ENCODE measurements at places on chromosomes 4 and X.

- DNase-seq: peak; percentile 6
Measured at GRCh38 chr4:128288689-128289106, 1.1 kb upstream of the PGRMC2 start.

DNA sequence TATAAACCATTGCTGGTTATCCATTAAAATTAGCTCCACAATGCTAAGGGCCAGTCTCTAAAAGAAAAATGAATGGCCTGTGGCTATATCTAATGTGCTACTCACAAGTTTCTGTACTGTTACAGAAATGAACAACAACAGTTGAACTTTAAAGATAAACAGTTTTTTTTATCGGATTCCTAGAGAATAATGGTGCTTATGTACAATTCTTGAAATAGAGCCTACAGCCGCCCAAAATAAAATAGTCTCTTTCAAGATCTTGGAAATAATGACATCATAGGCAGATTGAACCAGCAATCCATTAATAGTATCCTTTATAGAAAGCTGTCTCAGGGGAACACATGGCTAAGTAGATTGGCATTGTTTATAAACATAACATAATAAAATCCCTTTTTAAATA is 23.4 kb downstream of the PAK3 start:
- DNase-seq: no peak

GRCh38 chr4:181684310-181684709 is 558.9 kb upstream of the TENM3 start:
- no peak for DNase-seq

DNA sequence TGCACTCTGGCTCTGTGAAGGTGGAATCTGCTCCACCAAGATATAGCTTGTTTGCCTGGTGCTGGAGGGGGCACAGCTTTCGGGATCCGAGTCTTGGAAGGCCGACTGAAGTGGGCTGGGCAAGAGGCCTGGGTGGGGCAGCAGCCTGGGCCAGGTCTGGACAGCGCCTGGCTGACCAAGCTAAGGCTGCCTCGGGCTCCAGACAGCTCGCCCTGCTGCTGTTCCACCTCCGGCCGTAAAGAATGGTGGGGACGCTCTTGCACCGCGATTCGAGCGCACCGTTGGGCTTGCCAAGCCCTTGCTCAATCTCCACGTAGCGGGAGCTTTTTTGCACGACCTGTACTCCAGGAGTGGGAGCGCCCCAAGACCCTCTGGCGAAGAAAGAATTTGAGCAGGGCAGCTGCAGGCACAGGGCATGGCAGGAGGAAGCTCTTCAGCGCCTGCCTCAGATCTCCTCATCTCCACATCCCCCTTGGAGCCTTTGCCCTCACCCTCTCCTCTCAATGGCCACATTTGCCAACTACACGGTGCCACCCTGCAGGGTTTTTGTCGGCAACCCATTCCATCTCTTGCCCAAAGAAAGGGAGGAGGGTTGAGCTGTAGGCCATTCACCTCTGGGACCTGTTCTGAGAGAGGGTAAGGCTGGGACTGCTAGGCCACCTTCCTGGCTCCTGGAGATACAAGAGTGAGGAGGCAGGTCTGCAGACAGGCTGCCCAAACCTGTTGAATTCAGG is 18.9 kb downstream of the CNGA2 start:
- DNase-seq: peak; percentile 70

DNA sequence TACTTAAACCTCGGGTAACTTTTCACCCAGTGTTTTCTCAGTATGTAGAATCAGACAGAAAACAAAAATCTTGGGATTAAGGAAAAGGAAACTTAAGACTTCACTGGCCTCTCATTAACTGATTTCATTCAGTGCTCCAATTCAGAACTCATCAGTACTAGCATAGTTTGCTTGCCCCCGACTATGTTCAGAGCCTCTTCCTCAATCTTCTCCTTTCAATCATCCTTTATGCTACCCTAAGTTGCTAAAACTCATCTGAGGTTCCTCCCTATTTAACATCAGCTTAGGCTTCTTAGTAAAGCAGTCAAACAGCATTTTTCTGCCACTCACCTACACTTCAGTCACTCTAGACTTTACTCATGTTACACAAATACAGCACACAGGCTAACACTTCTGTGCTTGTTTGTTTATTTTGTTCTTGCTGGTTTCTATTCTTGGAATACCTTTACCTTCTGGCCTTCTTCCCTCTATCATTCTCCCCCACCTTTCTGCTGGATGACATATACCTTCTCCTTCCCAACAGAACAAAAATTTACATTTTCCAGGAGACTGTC is 163.0 kb upstream of the TLL1 start:
- DNase-seq: no peak

DNA sequence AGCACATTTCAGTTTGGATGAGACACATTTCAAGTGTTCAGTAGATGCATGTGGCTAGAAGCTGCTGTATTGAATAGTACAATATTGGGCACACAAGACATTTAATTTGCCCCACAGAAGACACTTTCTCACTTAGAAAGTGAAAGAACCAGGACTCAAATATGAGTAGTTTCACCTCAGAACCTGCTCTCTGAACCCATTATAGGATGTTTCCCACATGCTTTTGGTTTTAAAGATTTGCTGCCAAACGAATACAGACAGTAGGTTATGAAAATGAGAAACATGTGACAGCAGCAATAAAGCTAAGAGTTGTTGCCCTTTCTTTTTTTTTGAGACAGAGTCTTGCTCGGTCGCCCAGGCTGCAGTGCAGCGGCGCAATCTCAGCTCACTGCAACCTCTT is 32.3 kb downstream of the C4orf54 start:
- DNase-seq: no peak

DNA sequence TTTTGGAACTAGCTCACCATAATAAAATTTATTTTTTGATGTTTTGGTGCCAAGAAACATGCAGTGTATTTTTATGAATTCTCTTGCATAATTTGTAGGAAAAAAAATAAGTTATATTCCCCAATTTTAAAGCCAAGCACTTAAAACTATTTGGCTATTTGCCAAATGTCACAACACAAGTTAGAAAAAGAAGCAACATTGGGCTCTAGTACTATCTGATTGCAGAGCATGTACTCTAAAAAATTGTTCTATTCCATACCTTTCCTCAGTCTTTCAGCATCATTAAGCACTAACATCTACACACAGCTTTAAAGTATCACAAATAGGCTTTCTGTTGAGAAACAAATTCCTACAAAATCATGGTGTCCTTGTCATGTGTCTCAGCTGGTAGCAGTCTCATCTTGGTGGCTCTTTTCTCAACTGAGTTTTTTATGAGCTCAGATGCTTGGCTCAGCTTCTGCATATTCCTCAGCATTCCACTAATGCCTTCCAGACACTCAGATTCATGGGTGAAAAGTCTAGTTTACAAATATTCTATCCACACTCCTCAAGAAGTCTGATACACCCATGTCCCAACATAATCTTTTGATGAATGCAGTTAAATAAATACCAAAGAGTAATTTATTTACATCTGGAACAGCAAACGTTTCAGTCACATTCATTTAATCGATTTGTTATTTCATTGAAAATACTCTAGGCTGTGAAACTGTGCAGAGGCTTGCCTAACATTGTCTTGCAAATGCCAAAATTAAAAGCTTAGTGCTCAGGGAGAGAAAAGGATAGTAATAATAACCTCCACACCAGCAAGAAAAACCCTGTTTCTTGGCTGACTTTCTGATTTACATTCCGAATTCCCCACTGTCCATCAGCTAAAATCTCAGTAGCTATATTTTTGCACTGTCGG is 2209.9 kb downstream of the PCDH7 start:
- no peak for DNase-seq

DNA sequence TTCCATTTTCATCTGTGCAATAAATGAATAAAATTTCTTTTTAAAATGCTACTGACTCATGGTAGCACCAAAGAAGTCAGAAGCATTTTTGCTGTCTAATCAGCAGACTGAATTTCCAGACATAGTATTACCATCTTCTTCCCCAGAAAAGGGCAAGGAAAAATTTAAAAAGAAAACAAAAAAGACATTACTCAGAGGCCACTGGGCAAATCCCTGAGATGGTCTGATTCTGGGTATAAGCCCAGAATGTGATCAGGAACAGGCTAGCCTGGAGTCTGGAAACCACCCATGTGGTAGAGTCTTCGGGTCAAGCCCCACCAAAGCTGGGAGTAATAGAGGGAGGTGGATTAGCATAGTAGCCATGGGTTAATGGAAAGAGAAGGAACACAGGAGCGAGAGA is 342.8 kb downstream of the FBXW7 start:
- no peak for DNase-seq

DNA sequence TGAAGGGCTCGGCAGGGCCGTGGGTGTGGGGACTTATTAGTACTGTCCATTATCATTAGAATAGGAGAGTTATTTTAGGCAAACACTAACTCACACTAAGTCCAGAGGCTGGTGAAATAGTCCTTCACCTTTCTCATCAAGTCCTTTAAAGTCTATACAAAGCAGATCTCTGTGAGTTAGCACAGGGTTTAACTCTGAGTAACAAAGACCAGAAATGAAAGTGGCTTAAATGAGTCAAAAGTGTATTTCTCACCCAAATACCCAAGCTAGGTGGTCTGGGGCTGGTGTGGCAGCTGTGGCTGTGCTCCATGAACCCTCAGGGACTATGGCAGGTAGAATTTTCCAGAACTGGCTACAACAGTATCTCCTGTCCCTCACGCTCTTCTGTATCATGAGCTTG is 263.2 kb downstream of the BCOR start:
- no peak for DNase-seq

DNA sequence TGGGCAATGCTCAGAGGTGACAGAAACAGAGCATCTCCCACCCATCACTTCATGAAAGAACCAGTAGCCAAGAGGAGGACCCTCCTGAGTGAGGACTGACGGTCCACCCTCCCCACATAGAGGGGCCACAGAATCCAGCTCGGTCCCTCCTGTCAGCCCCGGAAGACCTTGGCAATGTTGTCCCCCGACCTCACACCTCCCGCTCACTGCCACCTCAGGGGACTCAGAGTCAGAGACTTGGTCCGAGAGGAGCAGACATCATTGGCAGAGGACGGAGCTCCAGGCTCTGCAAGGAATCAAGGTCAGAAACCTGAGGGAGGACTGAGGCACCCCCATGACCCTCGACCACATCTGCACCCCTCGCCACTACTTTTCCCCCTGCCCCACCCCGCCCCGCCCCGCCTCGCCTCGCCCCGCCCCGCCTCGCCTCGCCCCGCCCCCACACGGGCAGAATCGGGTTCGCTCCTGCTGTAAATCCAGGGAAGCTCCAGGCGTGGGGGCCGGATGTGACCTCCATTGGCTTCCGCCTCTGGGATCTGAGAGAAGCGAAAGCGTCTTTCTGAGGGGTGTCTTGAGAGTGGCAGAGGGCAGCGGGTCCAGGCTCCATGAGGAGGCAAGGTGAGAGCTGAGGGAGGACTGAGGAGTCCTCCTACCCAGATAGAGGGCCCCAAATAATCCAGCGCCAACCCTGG is at the start of gene MAGEA11:
Gene MAGEA11, plus strand, starts transcription at position 516 of the 692 bp plus-strand sequence. CDS start 1,100 bp downstream, outside the sequence.
- DNase-seq: peak; percentile 63

GRCh38 chr4:122046255-122046654 is 94.4 kb upstream of the TRPC3 start:
- no peak for DNase-seq

GRCh38 chrX:66680451-66680850 is 41.6 kb upstream of the EDA2R start:
- DNase-seq: no peak

- DNase-seq: no peak
Measured at GRCh38 chr4:92262371-92262770, 41.4 kb upstream of the GRID2 start.

DNA sequence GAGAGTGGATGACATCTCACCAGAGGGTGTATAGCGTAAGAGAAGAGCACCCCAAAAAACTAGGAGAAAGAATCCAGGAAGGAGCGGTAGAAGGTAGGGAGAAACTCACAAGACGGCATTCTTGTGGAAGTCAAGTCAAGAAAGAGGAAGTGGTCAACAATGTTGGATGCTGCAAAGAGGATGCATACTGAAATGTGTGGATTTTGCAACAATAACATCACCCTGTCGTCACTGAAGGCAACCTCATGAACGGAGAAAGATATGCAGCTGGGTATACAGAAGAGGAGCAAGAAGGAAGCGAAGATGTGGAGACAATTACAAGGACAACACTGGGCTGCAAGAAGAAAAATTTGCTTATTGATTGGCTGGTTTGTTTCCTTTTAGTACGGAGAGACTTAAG is 11.4 kb upstream of the TAPT1 start:
- DNase-seq: no peak

DNA sequence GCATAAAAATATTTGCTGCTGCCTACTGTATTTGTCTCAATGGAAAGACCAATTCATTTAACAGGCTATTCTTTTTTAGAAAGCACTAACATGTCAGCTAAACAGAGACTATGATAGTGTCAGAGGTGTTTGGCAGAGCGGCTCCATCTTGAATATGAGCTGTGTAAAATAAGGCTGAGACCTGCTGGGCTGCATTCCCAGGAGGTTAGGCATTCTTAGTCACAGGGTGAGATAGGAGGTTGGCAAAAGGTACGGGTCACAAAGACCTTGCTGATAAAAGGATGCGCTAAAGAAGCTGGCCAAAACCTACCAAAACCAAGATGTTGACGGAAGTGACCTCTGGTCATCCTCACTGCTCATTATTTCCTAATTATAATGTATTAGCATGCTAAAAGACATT is 41.8 kb downstream of the NPY5R start:
- DNase-seq: no peak

DNA sequence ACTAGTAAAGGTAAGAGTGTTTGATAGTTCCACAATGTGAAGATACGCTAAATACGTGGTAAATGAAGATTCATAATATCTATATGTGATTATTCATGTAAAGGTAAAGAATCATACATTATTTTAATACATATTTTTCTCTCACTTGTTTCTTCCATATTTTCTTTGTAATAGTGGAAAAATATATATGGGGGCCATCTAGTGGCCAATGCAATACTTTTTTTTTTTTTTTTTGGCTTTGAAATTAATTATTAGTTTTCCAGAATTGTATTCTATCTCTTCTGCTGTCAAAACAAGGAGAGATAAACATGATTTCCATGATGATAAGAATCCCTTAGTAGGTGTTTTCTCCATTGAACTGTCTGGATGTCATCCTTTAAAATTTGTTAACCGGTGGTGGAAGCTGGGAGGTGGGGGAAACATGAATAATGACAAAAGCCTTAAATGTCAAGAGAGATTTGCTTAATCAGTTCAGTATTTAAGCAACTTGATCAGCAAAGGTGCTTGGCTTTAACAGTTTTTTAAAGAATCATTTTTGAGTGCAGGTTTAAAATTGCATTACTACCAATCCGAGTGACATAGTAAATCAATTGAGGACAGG is 508.7 kb upstream of the HTR2C start:
- DNase-seq: no peak

DNA sequence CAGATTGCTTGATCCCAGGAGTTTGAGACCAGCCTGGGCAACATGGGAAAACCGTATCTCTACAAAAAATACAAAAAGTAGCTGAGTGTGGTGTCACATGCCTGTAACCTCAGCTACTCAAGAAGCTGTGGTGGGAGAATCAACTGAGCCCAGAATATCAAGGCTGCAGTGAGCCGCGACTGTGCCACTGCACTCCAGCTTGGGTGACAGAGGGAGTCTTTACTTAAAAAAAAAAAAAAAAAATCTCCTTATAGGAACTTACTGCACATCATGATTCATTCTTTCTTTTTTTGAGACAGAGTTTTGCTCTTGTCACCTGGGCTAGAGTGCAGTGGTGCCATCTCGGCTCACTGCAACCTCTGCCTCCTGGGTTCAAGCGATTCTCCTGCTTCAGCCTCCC is 24.3 kb downstream of the UPF3B start:
- no peak for DNase-seq

- no peak for DNase-seq
Measured at GRCh38 chr4:165177725-165178666, 29.4 kb upstream of the KLHL2 start.

- DNase-seq: no peak
Measured at GRCh38 chr4:153927451-153927850, 138.6 kb upstream of the SFRP2 start.

Data from urothelium cell line (cell line).